ENCODE measurements at places on chromosomes 16 and 17.

DNA sequence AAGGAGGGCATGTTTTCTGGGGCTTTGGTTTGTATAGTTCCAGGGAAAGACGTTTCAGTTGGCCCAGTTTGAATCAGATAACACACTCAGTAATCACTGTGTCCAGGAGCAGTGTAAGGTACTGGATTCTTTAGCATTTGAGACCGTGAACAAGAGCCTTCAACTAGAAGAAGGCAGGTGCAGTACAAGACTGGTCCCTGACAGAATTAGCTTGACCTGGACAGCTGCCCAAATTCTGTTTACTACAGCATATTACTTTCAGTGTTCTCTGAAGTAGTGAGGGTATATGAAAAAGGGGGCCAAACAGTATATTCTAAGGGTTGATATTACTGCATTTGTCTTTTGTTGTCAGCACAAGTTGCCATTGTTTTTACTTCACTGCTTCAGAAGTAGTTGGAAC lies 81.3 kb downstream of the COX10 start:
- no peak for DNase-seq

DNA sequence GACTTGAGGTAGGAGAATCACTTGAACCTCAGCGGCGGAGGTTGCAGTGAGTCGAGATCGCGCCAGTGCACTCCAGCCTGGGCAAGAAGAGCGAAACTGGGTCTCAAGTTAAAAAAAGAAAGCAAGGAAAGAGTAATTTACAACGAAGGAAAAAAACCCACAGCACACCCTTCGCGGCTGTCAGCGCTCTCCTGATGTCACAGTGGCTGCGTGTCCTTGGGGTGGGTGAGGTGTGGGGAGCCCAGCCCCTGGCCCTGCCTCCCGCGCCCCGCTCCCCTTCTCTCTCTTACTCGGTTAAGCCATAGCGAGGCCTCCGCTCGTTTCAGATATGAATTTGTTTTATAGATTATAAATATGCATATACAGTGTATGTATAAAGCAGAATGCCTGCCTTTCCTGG lies 740 bp upstream of the JPT2 start:
- no peak for DNase-seq

GRCh38 chr16:4895366-4895765 lies 41.6 kb downstream of the PPL start:
- no peak for DNase-seq

GRCh38 chr17:28951991-28952975 lies 965 bp upstream of the PHF12 start:
- peak; percentile 94 for DNase-seq

DNA sequence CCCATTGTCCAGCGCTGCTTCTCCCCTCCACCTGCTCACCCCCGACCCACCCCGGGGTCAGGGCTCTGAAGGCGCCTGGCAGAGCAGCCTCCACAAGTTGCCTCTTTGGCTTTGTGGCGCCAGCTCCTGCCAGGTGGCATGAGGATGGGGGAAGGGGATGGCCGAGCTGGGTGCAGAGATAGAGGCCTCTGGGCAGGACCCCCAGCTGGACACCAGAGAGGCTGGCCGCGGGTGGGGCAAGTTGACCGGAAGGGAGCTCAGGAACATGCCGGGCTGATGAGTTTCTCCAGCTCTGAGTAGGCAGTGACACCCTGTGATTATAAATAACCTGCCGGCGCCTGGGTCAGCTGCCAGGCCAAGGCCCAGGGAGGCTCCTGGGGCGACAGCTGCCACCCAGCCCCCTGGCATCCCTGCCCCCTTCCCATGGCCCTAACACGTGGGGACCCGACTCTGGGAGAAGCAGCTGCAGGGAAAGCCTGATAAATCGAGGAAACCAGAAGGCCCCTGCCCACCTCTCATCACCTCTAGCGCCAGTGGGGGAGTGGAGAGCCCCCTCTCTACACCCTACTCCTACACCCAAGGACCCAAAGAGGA lies 729 bp downstream of the P2RX5 start:
- DNase-seq, result no peak

DNA sequence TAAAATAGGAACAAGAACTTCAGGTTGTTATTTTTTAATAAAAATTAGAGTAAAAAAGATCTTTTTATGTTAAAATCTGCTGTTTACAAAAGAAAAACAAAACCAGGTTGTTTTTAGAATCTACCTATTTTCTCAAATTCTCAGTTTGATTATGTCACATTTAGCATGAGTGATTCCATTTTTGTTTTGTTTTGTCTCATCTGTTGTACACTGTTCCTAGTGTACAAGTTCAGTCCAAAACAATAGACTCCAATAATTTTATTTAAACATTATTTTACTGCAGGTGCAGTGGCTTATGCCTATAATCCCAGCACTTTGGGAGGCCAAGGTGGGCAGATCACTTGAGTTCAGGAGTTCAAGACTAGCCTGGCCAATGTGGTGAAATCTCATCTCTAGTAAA lies 2142.7 kb downstream of the TP53TG3F start:
- no peak for DNase-seq

GRCh38 chr17:7380855-7381683 lies at the start of gene TNK1:
Gene TNK1 (plus strand): TSS chr17:7381089. CDS start chr17:7382927, 1,838 bp downstream.
- DNase-seq, result no peak

DNA sequence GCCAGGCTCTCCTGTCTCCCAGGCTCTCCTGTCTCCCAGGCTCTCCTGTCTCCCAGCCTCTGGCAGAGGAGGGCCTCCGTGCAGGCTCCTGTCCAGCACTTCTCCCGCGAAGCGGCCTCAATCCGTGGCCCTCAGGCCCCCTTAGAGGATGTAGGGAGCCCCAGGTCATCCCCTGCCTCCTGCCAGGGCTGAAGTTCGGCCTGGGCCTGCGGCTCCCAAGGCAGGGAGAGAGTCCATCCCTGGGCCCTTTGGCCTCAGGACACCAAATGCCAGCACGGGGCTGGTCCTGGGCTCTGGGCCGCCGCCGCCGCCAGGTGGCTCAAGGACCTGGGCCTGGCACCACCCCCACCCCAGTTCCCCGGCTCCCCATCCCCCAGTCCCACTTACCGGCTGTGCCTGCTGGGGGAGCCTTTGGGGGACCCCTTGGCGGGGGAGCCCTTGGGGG lies 370 bp downstream of the EVPL start:
- DNase-seq, result no peak
